ENCODE measurements at places on chromosomes 6 and 20.

DNA sequence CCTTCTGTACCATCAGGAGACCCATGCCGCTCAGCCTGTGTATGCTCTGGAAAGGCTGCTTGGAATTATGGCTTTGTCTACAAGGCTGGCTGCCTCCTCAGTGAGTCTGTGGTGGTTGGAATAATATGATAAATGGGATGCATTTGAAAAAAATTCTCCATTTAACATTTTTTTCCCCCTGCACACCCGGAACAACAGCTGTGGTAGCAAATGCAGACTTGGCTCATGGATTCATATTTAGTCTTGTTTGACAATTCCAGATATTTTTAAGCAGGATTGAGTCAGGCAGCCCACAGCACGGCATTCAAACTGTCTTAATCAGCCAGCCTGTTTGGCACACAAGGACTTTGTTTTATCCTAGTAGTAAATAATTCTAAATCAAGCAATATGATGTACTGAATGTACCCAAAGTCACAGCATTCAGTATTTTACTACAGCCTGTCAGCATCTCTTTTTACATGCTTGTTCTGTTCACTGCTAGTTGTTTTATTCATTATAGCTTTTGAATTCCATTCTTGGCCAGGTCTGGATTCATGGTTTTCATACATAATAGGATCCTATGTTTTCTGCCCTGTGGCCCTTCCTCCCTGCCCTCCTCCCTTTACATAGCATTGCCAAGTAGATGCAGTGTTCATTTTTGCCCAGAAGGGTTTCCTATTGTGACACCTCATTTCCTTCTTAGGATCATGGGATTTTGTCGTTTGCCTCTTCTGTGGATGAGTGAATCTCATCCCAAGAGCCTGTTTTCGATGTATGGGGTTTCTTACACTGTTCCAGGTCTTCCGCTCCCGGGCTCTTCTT, 68.1 kb downstream of the LRRC1 start:
- DNase-seq: no peak

GRCh38 chr6:87473419-87473903, 687 bp downstream of the SLC35A1 start:
- peak; percentile 58 for DNase-seq

DNA sequence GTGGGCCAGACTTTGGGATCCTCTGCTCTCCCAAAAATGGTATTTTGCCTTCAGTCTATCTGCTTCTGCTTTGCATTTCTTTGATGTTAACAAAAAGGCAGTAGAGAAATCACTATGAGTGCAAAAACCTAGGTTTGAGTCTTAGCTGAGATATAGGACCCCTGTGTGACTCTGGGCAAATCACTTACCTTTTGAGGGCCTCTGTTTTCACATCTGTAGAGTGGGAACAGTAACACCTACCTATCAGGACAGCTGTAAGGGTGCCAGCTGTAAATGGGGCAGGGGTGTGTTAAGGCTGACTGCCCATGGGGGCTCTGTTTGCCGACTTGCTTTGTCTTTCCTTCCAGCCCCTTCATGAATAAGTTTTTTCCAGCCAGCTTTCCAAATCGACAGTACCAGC, 30.4 kb downstream of the HM13 start:
- no peak for DNase-seq

DNA sequence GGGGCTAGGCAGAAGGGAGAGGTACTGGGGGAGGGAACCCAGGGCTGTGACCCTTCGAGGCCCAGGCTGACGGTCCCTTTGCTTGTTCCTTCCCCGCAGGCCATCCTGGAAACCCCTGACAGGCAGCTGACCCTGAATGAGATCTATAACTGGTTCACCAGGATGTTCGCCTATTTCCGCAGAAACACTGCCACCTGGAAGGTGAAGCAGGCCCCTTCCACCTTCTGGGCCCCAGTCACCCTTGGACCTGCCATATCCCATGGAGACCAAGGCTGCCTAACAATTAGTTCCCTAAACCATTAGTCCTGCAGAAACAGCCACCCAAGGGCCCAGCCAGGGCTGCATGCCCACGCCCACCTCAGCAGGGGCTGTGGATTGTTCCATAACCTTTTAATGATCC, 44.9 kb downstream of the FOXP4 start:
- no peak for DNase-seq

DNA sequence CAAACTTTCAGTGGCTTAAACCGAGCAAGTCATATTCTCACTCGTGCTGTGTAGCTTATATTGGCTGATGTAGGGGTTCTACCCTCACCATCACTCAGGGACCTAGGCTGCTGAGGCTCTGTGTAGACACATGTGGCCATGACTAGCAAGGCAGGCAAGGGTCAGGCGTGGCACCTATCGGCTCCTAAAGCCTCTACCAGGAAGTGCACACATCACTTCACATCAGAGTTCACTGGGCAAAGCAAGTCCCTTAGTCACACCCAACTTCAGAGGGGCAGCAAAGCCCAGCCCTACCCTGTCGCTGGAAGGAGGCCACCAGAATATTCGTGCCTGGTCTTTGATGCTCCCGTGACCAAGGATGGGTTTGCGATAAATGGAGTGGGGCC, 42.9 kb downstream of the PPP1R14C start:
- no peak for DNase-seq

DNA sequence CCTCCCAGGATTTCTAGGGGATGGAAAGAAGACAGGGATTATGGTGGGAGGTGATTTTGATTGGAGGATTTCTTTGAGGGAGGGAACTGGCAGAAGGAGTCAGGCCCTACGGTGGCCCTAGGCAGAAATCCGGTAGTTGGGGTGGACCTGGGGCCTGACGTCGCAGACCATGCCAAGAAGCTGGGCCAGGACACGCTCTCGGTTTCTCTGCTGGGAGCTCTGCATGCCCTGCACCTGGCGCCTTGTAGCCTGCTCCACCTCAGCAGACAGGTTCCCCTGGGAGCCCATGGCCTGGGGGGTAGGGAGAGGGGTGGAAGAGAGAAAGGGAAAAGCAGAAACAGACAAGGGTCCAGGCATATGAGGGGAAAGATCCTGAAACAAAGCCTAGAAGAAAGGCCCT, 1.1 kb downstream of the ATP6V1G2 start:
- no peak for DNase-seq

- no peak for DNase-seq
Observed at GRCh38 chr20:2756056-2756611, 44.3 kb downstream of the CPXM1 start.

- DNase-seq: no peak
Observed at GRCh38 chr6:100468016-100468622, 3.4 kb upstream of the SIM1 start.

DNA sequence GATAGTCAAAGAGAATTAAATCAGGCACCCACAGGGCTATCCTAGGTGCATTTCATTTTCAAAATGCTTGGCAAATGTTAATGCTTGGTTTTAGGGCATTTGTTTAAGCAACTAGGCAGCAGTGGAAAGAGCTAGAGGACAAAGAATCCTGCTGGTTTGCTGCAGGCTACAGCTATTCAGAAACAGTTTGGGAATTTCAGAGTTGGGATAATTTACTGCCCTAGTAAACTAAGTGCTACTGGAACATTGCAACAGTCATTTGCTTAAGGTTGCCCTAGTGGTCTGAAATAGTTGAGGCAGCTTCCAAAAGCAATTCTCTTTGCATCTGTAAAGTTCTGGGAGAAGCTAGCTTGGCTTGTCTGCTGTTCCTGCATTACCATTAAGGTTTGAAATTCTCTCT, 312.7 kb downstream of the LAMA2 start:
- no peak for DNase-seq

- no peak for DNase-seq
Observed at GRCh38 chr20:1955217-1955616, 38.6 kb downstream of the PDYN start.

DNA sequence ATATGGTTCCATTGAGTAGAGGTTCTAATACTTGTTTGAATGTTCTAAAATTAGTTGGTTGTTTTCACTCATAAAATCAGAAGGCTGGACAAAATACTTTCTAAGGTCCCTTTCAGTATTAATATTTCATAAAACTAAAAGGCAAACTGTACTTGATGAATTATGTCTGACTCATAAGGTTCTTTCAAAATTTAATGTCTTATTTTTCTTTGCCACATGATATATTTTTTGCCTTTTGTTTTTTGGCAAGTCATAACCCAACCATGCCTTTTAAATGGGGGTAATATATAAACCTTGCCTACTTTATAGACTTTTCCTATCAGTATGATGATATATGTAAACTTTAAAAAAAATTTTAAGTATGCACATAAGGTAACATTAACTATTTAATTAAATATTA, 244.7 kb downstream of the PTPRK start:
- DNase-seq: no peak

DNA sequence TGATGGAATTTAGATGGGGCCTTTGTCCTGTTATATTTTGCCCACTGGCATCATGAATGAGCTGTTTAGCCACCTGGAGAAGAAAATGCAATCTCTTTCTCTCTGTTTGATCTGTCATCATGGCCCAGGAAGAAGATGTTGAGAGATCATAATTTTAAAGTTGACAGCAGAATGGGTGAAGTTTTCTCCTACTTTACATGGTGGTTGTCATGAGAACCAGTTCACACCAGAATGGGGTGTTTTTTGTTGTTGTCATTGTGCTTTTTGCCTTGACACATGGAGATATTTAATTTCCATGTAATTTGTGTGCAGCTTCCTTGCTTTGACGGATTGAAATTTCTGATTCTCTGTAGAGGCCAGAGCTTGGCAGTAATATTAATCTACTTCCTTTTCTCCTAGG, 122.5 kb downstream of the FARS2 start:
- no peak for DNase-seq
